ENCODE measurements at places on chromosomes 2 and 18.

- H3K27me3 ChIP-seq, result no peaks in the 10 kb centered on the region
- no peak for DNase-seq
- H3K27ac ChIP-seq, result no peak overlapping the region
- no peaks in the 10 kb centered on the region for H3K4me1 ChIP-seq
These were observed 364.2 kb downstream of the ZNF516 start for GRCh38 chr18:76130845-76131244.

DNA sequence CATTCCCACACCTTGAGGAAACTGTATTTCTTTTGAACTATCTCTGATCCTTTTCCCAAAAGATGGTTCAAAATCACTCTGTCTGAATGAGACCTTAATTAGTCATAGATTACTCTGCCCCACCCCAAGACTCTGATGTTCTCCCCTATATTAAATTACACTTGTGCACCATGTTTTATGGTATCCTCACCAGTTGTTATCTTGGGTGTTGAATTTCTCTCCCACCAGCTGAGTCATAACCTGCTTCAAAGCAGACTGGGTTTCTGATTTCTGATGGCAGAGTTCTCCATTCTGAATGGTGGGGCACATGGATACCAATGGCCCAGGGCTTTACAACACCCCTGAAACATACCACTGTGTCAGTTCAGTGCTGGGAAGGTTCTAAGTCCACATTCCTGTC lies 15.0 kb downstream of the CDH20 start:
- no peak overlapping the region for H3K4me3 ChIP-seq
- H3K36me3 ChIP-seq, result no peaks in the 10 kb centered on the region
- H3K4me1 ChIP-seq, result no peaks in the 10 kb centered on the region
- H3K27me3 ChIP-seq, result no peaks in the 10 kb centered on the region
- DNase-seq, result no peak
- no peak overlapping the region for H3K27ac ChIP-seq

- DNase-seq, result no peak
- no peaks in the 10 kb centered on the region for H3K27me3 ChIP-seq
- no peak overlapping the region for H3K4me3 ChIP-seq
- peaks cover 4% of the 10 kb centered on the region for H3K4me1 ChIP-seq
These were observed 251.5 kb downstream of the TFCP2L1 start for GRCh38 chr2:121033461-121033996.

DNA sequence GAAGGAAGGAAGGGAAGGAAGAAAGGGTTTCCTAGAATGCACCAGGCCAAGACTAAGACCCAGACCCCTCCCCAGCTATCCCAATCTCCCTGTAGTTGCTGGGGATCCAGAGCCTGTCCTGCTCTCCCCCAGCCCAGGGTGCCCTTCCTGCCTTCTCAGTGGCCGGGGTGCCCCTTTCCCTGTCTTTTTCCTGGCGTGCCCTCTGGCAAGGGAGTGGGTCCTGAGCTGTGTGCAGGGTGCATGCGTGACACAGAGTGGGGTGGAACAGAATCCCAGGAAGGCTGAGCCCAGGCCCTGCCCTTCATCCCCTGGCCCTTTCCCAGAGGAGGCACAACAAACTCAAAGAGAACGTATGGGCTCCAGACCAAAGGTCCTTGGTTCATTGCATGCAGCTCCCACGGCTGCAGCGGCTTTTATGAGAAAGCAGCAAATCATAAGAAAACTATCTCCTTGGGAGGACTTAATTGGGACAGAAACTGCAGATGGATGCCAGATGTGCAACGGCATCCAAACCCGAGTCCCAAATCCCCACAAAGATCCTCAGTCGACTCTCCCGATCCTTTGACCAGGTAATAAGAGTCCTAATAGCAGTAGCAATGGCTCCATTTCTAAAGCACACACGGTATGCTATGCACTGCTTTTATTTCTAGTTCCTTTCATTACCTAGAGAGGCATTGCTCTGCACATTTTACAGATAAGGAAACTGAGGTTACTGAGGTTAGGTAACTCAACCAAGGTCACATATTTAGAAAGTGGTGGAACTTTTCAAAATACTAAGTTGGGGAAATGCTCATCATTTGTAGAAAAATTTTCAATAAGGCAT lies 12.7 kb upstream of the ARID5A start:
- H3K4me1 ChIP-seq, result peaks cover 25% of the 10 kb centered on the region
- no peak overlapping the region for H3K4me3 ChIP-seq
- DNase-seq, result no peak
- H3K36me3 ChIP-seq, result no peaks in the 10 kb centered on the region
- H3K27me3 ChIP-seq, result no peaks in the 10 kb centered on the region

DNA sequence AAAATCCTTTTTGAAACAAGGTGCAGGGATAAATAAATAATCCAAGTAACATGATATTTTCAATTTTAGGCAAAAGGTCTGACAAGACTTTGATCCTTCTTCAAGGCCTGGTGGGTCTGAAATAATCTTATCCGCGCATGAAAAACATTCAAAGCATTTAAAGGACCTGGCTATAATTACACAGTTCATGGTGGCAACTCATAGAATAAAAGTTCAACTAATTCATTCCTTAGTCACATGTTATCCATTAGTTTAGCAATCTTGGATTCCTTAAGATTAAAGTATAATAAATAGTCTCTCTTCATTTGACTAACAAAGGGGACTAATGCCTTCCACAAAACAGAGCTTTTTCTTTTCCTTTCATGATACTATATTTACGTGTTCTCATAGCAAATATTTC lies 21.0 kb upstream of the SLC38A11 start:
- no peak overlapping the region for H3K27ac ChIP-seq
- DNase-seq, result no peak
- H3K4me3 ChIP-seq, result no peak overlapping the region
- no peaks in the 10 kb centered on the region for H3K36me3 ChIP-seq
- no peaks in the 10 kb centered on the region for H3K4me1 ChIP-seq
- no peaks in the 10 kb centered on the region for H3K27me3 ChIP-seq

DNA sequence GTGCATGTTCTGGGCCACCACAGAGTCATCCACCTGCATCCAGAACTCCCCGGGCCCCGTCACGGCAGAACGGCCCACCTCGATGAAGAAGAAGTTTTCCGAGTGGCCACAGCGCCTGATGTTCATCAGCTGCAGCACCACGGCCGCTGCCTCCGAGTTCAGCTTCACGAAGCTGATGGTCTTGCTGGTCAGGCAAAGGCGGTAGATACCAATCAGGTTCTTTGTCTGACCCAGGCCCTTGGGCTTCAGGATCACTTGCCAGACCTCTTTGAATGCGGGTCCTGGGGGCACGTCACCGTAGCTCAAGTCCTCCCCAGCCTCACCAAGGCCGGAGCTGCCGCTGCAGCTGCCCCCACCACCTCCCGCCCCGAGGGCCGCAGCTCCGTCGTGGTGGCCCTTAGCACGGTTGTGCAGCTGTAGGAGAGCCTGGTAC lies 1.6 kb downstream of the IRS1 start:
- H3K4me1 ChIP-seq, result peaks cover 69% of the 10 kb centered on the region
- H3K36me3 ChIP-seq, result no peaks in the 10 kb centered on the region
- peak overlapping the region; percentile 68 for H3K4me3 ChIP-seq
- peak overlapping the region; percentile 86 for H3K27ac ChIP-seq
- no peaks in the 10 kb centered on the region for H3K27me3 ChIP-seq
- DNase-seq, result no peak

DNA sequence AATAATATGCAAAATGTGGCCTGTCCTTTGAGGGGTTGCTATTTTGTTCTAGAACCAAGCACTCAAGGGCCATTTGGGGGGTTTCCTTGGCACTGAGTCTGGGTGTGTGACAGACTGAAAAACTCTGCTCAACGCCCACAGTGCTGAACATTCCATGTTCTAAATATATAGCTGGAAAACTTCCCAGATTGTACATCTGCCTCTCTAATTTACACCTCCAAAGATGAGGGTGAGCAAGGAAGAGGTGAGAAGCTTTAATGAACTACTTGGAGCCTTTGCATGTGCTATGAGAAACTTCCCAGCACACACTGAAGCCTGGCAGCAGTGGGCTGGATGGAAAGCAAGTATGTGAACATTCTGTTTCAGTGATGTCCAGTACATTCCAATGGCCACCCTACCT lies 296.7 kb upstream of the KCNH7 start:
- H3K4me1 ChIP-seq, result no peaks in the 10 kb centered on the region
- no peak overlapping the region for H3K4me3 ChIP-seq
- no peak for DNase-seq
- no peak overlapping the region for H3K27ac ChIP-seq

Measured in suprapubic skin (tissue), 4 donors.